Naive thymus-derived CD4-positive, alpha-beta T cell (primary cell): ENCODE measurements at places on chromosomes 5 and 9. TPM values are rescaled to one million over a fixed set of nuclear protein-coding genes. Genes with fewer than 3 reads are reported as not detected.

DNA sequence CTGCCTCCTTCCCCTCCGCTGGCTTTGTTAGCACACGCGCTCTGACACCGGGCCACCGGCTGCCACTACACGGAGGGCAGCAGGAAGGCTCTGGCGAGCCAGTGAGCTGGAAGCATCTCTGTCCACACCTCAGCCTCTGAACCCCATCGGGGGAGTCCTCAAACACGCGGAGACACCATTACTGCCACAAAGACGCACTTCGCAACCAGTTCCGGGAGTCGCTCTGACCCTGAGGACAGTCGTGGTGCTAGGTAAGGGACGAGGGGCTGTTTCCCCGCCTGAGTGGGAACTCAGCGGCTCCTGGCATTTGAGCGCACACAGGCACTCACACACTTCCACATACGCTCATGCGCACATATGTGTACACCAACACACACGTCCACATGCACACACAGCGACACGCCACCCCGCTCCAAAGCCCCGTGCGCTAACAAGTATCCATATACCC lies 160.0 kb downstream of the C9orf152 start:
- H3K4me3 ChIP-seq: peak overlapping the region; percentile 83
- no peak overlapping the region for H3K27ac ChIP-seq
- H3K36me3 ChIP-seq: no peaks in the 10 kb centered on the region
- H3K27me3 ChIP-seq: no peaks in the 10 kb centered on the region
- peak; percentile 18 for DNase-seq

DNA sequence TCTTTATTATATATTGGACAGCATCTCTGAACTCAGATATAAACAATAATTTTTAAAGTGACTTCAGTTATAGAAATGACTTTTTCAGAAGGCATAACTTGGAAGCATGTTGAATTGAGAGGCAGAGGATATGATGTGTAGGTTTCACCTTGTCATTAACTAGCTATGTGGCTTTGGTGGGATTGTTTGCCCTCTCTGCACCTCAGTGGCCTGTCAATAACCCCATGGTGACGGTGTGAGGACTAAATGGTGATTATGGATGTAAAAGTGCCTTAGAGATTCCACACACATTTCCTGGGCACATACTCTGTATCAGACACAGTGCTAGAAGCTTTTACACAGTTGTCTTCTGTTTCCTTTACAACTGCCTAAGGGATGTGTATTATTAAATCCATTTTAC lies 234.9 kb upstream of the TRIM32 start:
- DNase-seq: no peak
- H3K27me3 ChIP-seq: no peaks in the 10 kb centered on the region
- H3K36me3 ChIP-seq: no peaks in the 10 kb centered on the region
- H3K27ac ChIP-seq: no peak overlapping the region
- H3K4me1 ChIP-seq: no peaks in the 10 kb centered on the region

GRCh38 chr9:127633216-127633862 lies 21.3 kb downstream of the STXBP1 start:
- H3K36me3 ChIP-seq: no peaks in the 10 kb centered on the region
- no peak overlapping the region for H3K4me3 ChIP-seq
- no peak for DNase-seq
- H3K27ac ChIP-seq: no peak overlapping the region

DNA sequence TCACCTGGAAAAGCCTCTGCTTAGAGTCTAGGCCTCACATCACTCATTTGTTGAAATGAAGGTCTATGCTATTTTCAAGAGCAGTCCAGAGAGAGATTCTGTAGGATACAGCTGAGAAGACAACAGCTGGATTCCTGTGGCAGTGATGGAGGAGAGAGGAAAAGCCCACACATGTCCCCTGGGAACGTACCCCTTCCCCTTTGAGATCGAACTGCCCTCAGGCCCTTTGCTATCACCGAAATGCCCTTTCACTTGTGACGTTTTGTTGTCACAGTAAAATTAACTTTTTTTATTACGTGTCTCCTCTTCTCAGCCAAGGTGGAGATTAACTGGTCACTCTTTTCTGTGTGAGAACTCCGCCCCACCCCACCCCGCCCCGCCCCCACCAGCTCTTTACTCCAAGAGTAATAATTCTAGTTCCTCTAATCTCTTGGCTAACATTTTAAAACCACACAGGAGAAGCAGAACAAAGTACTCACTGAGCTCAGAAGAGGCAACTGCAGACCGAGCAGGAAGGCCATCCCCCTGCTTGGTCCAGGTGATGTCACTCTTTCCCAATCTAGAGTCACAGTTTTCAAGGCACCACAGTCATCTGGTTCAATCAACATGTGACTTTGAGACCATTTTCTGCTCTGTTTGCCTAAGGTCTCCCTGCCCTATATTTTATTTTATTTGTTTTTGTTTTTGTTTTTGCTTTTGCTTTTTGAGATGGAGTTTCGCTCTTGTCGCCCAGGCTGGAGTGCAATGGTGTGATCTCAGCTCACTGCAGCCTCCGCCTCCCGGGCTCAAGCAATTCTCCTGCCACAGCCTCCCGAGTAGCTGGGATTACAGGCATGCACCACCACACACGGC lies 105.6 kb downstream of the SUSD1 start:
- H3K4me1 ChIP-seq: peaks cover 16% of the 10 kb centered on the region
- H3K27ac ChIP-seq: no peak overlapping the region
- H3K4me3 ChIP-seq: no peak overlapping the region
- no peaks in the 10 kb centered on the region for H3K27me3 ChIP-seq
- no peak for DNase-seq
- no peaks in the 10 kb centered on the region for H3K36me3 ChIP-seq

- no peaks in the 10 kb centered on the region for H3K27me3 ChIP-seq
- H3K36me3 ChIP-seq: no peaks in the 10 kb centered on the region
- no peak for DNase-seq
- no peak overlapping the region for H3K27ac ChIP-seq
Measured at GRCh38 chr5:128053291-128053954, 30.1 kb upstream of the SLC12A2 start.

PCDHB12 gene
- not detected for total RNA-seq

- H3K4me3 ChIP-seq: no peak overlapping the region
- no peak for DNase-seq
- H3K36me3 ChIP-seq: no peaks in the 10 kb centered on the region
- H3K4me1 ChIP-seq: no peaks in the 10 kb centered on the region
- no peak overlapping the region for H3K27ac ChIP-seq
Measured at GRCh38 chr9:109421026-109421970, 76.8 kb downstream of the PTPN3 start.
